Renal pelvis (tissue), 12 donors: ENCODE measurements at places on chromosomes 13 and 19.

DNA sequence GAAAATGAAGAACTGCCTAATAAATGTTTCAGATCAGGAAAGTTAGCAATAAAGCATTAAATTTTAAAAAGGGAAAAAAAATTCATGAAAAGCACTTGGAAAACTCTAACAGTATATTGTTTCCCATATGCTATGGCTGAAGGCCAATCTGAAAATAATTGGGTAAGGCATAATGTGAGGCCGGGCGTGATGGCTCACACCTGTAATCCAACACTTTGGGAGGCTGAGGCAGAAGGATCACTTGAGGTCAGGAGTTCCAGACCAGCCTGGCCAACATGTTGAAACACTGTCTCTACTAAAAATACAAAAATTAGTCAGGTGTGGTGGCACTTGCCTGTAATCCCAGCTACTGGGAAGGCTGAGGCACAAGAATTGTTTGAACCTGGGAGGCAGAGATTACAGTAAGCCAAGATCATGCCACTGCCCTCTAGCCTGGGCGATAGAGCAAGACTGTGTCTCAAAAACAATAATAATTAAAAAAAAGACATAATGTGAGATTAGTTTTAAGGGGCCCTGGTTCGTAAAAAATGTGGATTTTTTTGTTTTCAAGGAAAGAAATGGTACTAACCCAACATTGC lies 15.2 kb downstream of the INTS6 start:
- no peak for DNase-seq

DNA sequence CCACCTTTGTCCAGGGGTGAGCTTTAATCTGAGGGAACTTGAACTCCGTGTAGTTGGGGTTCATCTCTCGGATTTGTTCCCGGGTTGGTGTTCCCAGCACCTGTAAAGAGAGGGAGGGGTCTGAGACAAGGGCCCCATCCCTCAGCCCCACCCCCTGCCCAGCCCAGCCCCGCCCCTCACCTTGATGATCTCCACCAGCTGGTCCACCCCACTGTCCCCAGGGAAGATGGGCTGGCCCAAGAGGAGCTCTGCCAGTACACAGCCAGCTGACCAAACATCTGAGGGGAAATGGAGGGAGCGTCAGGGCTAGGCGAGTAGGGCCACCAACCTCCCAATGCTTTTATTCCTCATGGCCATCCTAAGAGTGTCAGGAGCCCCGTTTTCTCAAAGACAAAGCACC lies 9.3 kb downstream of the GSK3A start:
- DNase-seq, result no peak

DNA sequence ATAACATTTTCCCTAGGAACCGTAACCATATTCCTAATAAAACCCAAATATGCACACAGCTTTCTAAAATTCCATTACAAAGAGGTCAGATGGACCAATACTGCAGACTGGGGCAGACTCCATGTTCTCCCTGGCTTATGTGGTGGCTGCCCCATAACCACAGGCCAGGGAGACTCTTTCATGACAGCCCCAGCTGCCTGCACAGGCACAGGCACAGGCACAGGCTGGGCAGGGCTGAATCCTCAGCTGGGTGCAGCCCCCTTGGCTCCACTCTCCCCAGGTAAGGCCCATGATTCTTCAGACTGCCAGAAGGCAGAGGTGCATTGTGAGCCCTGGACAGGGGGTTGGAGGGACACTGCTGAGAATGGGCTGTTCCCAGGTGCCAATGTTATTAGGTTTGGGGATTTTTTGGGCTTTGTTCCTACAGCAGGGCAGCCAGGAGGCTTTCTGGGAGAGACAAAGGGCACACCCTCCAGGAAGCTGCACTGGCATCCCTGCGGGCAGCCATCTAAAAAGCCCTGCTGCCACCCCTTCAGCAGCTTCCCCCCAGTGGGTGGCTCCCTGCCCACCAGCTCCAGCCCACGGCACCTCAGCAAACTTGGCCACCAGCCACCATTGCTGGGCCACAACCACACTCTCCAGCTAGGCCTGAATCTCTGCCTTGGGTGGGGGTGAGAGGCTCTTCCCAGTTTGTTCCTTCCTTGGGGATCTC lies 20.0 kb downstream of the DOCK9 start:
- no peak for DNase-seq

GRCh38 chr13:40399756-40400155 lies 266.7 kb downstream of the FOXO1 start:
- no peak for DNase-seq

DNA sequence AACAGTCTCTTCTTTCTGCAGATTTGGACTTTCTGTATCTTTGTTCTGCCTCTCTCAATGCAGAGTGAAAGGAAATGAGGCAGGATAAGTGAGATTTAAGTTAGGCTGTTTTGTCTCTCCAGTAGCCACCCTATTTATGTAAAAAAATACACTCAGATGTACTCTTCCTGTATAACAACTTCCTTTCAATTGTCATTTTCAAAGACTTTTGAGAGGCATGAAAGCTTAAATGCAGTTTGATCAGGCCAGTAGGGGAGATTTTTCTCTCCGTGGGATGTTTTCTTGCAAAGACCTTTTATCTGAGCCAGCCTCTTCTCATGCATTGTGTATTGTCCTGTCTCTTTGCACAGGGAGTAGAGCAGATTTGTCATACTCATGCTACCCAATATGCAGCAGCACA lies 166.8 kb downstream of the SLITRK5 start:
- DNase-seq, result no peak

DNA sequence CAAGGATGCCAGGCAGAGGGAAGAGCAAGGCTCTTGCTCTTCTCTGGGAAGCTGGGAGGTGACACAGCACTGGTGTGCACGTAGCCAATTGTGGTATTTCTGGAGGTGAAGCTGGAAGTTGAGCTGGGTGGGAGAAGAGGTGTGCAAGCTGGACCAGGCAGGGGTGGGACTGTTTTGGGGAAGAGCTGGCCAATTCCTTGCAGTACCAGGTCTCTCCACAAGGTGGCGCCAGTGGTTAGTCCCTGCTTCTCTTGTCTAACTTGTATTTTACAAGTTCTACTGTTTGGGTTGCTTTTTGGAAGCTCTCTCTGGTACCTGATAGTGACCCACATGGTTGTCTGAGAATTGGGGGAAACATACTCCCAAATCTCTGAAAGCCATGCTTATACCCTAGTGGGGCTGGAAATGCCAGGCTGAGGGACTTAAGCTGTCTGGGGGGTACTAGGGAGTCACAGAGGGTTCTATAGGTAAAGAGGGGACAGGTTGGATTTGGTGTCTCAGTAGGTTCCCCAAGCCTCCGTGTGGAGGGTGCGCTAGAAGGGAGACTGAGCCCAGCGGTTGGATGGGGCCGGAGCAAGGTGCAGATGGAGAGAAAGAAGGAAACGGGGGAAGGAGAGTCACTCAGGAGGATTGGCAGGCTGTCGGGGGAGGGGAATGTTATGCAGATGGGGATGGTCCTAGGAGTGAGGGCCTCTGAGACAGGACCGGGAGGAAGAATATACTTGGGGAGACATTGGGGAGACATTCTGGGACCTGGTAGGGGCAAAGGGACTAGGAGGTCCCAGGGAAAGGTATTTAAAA lies 3.0 kb downstream of the HPN start:
- DNase-seq, result no peak

- no peak for DNase-seq
These were observed 53.5 kb downstream of the PTPRS start for GRCh38 chr19:5287066-5287465.

GRCh38 chr13:26952551-26953143 lies 192.1 kb upstream of the GPR12 start:
- DNase-seq, result no peak

GRCh38 chr13:48493066-48493765 lies 39.7 kb downstream of the RCBTB2 start:
- no peak for DNase-seq

GRCh38 chr19:29290853-29291252 lies 77.9 kb upstream of the UQCRFS1 start:
- DNase-seq, result no peak

GRCh38 chr19:17035842-17036424 lies 9.3 kb upstream of the CPAMD8 start:
- DNase-seq, result no peak

DNA sequence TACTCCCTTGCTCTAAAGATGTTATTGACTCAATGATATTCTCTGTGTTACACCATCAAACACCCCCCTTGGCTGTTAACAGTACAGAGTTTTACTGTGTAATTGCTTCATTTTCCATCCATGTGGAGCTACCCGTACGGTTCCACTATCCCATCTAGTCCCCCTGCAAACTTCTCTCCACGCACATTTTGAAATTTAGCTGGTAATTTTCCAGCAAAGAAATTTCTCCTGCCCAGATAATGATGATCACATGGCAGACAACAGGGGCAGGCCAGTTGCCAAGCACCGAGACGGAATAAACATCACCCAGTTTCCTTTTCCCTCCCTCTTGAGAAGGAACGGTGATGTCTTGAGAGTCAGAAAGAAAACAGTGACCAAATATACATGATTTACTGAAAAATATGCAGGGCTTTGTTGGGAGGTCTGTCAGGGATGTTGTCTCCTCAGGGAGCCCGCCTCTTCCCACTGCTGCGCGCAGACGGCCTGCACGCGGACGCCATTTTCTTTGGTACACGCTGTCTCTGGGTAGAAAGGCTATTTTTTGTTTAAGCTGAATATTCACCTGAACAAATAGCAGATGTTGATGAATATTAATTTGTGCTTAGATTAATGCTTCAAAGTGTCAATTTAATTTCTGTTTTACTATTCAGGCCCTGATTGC lies 109.9 kb downstream of the OLFM4 start:
- DNase-seq, result no peak

GRCh38 chr13:110412132-110412914 lies 105.2 kb downstream of the COL4A2 start:
- peak; percentile 87 for DNase-seq
